ENCODE measurements at places on chromosomes 2 and 18.

GRCh38 chr2:172465417-172466334 is 38.3 kb downstream of the ITGA6 start:
- no peak for DNase-seq

- no peak for DNase-seq
These were observed 20.9 kb upstream of the CCBE1 start for GRCh38 chr18:59718108-59718463.

DNA sequence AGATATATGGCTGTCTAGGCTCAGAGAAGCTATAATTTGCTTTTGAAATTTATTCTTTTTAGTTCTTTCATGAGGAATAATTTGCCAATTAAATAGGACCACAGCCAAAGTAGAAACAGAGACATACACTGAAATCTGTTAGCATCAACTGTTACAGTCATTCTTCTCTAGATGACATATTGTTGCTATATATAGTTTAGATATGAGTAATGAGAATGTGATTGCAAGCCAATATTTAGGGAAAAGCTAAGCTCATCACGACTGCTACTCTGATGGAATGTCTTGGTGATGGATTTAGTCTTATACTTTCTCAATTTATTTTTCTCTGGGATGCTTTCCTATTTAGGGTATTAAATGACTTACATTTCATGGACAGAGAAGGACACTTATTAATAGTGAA is 259.1 kb downstream of the LNPK start:
- DNase-seq = no peak

DNA sequence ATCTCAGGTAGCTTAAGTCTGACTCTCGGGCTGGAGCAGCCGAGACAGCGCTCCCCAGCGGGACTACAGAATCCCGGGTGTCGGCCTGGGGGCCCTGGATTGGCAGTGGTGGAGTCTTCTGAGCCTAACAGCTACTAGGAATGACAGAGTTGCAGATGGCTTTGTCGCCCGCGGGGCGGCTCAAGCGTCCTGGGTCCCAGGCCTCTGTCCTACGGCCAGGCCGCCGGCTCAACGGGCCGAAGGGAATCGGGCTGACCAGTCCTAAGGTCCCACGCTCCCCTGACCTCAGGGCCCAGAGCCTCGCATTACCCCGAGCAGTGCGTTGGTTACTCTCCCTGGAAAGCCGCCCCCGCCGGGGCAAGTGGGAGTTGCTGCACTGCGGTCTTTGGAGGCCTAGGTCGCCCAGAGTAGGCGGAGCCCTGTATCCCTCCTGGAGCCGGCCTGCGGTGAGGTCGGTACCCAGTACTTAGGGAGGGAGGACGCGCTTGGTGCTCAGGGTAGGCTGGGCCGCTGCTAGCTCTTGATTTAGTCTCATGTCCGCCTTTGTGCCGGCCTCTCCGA is 8.8 kb downstream of the SIX2 start:
- DNase-seq = no peak

DNA sequence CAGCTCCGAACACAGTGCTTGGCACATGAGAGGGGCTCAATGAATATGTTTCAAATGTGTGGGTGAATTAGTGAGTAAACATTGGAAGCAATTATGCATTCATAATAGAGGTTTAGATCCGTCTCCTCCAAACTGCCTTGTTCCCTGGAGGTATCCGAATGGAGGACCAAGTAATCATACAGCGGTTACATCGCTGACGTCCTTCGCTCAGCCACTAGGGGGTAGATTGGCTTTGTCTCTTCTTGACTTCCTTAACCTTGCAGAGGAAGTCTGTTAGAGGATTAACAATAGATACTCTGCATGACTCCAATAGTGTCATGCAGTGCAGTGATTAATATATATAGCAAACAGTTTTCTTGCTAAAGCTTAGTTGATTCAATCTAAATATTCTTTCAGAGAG is 517.0 kb downstream of the PTPRM start:
- DNase-seq = no peak

DNA sequence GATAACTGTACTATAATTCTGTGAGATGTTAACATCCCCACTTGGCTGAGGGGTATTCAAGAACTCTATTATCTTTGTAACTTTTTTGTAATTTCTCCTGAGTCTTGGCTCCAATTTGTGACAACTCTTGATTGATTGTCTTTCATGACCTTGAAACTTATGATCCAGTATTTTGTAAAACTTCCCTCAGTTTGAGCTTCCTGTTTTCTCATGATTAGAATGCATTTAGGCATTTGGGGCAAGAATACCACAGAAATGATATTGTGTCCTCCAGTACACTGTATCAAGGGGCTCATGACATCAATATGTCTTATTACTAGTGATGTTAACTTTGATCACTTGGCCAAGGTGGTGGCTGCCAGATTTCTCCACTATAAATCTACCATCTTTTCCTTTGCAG is 37.4 kb downstream of the PNO1 start:
- DNase-seq = no peak

GRCh38 chr2:24176326-24176725 is 1.5 kb downstream of the FAM228A start:
- no peak for DNase-seq

GRCh38 chr2:17195016-17195415 is 323.2 kb downstream of the RAD51AP2 start:
- DNase-seq = no peak

GRCh38 chr2:32851777-32852439 is 94.8 kb upstream of the LTBP1 start:
- DNase-seq = no peak

- DNase-seq = no peak
These were observed 123.1 kb downstream of the ARHGAP15 start for GRCh38 chr2:143252138-143252907.

DNA sequence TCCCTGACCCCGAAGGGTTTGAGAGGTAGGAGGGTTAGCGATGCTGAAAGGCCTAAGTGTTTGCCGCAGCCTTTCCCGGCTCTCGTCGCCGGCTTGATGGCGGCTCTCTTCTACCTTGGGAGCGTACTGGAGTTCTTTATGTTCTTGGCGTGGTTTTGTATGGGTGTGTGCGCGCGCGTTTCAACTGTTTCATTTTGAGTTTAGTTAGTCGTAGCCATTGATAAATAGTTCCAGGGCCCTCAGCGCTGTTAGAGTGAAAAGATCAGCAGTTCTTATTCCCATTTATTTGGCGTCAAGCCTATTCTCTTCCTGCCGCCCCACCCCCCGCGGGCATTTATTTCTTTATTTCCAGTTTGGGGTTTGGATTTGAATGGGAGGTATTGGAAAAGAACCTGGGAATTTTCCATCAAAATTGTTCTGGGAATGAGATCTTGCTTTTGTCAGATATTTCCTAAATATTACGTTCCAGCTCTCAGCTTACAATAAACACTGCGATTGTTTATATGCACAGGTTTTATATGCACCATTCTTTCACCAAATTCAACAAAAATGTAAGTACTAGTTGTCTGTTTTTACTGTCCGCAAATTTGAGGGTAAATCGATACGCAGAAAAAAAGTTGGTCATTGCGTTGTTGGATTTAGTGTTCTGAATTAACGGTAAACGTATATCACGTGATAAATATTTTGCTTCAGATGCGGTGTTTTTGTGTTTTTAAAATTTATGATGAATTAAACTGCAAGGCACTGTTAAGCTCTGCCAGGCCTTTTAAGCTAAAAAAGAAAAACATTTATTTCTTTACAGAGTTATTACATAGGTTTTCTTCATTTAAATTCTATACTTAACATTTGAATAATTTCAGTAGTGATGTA is 954 bp downstream of the CCNT2 start:
- peak; percentile 11 for DNase-seq

DNA sequence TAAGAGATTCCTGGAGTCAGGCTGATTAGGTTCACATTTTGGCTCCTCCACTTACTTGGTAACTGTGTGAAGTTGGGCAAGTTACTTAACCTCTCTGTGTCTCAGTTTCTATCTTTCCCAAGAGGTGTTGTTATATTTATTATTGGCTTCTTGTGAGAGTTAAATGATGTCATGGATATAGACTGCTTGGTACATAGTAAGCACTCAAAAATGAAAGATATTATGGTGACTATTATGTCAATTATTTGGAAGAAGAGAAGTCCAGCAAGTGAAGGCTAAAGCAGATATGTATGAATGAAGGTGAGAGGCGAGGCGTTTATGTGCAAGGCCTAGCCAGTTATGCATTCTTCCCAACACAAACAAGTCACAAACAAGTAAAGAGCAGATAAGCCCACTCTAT is 417.4 kb downstream of the TSN start:
- DNase-seq = no peak

GRCh38 chr2:57554348-57554747 is 492.3 kb upstream of the VRK2 start:
- DNase-seq = no peak

DNA sequence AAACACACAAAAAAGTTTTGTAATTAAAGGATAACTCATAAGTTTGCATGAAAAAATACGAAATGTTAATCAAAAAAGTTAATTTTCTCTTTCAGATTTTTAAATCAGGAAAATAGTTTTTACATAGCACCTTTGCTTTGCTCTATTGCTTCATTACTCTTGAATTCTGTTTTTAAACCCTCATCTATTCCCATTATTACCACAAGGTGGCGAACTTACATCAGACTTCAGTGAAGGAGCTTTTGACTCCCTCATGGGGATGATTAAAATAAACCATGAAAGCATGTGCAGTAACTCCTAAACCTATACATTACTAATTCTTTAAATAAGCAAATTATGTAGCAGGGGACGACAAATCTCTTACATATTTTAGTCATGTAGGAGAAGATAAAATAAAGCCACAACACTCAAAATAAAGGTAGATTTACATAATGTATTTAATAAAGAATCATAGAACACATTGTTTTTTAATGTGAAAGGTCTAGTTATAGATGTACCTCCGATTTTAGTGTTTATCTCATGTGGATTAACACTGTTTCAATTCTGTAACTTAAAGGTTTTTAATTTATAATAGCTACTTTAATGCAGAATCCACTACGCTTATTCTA is 105.2 kb downstream of the NETO1 start:
- no peak for DNase-seq

DNA sequence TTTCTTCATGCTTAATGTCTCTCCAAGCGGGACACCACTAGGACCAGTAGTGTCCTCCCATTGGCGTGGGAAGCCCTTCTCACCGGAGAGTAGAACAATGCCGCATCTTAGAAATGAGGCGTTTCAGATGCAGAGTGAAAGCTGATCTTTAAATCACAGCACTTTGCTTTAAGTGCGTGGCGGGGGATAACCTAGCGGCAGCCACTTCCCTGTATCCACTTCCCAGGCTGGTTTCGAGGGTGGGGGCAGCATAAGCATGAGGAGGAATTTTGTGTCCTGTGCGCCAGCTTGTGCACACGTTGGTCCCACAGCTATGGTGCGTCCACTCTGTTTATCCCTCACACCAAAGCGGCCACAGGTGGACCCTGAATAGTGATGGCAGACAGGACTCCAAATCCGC is 63.1 kb downstream of the MBP start:
- no peak for DNase-seq

GRCh38 chr2:22486343-22486742 is 898.6 kb upstream of the KLHL29 start:
- DNase-seq = no peak

DNA sequence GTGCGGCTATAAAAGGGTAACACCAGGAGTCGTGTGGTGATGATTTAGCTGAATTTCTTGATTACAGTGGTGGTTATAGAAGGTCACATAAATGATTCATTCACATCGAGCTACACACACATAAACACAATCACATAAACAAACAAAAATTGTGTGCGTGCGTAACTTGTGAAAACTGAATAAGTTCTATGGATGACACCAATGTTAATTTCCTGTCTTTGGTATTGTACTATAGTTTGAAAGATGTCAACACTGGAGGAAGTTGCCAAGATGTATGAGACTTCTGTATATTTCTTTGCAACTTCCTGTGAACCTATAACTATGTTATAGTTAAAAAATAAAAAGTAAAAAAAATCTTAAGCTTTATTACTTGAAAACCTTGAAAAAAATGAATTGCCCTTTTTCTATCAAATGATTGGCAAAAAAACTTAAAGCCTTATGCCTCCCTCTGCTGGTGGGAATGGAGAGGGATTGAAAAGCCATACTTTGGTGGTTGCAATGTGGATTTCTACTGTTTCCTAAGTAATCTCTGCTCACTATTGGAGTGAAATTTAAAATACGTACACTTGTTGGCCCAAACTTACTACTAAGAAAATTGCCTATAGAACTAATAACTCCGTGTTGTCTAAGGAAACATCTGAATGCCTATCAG is 227.7 kb downstream of the RPIA start:
- DNase-seq = no peak

DNA sequence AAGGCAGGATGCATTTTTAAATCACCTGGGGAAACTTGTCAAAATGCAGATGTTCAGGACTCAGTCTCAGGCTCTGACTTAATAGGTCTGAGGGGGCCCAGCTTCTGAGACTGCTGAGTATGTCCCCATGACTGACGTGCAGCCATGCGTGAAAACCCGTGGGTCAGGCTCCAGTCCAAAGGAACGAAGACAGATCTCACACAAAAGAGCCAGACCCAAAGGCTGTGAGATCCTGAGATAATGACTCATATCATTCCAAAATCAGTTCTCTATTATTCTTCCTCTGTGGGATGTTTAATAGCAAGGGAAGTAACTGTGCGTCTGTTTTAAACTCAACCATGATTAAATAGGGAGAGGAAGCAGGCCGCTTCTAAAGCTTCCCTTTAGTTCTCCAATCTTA is 107.4 kb upstream of the ACAA2 start:
- no peak for DNase-seq

- DNase-seq = no peak
These were observed 70.6 kb upstream of the TCF7L1 start for GRCh38 chr2:85062565-85062964.

DNA sequence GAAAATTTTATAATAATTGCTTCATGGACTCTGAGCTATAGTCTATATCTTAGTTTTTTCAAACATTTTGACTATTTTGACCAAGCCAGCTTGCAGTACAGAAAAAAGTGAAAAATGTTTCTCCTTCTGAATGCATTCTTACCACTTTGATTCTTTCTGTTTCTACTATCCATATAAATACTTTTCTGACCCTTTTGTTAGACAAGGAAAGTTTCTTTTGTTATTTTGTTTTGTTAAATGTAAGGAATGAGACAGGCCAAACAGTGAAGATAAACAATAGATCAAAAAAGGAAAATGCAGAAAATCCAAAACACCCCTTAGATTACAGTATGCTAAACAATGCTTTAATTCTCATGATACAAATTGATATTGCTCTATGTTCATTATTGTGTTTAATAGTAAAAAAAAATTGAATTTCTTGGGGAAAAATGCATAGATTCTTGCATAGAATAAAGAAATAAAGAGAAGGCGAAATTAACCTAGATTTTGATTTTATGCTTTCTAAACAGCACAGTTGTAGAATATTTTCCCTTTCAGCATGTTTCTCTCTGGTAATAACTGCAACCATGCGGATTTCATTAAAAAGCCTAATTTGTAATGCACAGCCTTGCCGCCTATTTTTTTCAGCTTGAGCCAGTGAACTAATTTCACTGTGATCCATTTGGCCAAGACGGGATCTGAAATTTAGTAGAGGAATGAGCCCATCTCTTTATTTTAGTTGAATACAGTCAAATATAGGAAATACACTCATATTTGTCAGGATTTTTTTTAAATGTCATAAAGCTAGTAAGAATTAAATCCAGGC is 976 bp downstream of the TNFAIP6 start:
- DNase-seq = no peak

GRCh38 chr2:5975401-5975800 is 283.2 kb downstream of the SOX11 start:
- DNase-seq = no peak

All from cortex of kidney (tissue), 1 donor.